ENCODE measurements at places on chromosomes 3 and 15. TPM values are rescaled to one million over a fixed set of nuclear protein-coding genes. Genes with fewer than 3 reads are reported as not detected.
A peak's percentile ranks its signal among the peaks of the same experiment; 100 is the strongest.

Gene NECTIN3
- 33.3 TPM for total RNA-seq

- DNase-seq: peak; percentile 17
Observed at GRCh38 chr3:156620260-156620659, 54.1 kb upstream of the TIPARP start.

DNA sequence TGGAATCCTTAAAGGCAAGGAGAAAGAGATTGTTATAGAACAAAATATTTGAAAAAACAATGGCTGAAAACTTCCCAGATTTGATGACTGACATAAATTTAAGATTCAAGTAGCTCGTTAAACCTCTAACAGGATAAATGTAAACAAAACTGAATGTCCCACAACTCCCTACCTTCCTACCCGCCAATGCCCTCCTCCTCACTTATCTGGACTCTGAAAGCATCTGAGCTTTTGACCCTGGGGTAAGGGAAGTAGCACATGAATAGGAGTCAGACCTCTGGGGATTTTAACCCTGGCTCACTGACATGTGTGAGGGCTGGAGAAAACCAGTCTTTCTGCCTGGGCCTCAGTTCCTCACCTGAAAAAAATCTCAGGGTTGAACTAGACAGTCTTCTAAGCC, 26.9 kb downstream of the CYP19A1 start:
- DNase-seq: no peak

GRCh38 chr15:48550822-48551525, 94.5 kb downstream of the FBN1 start:
- DNase-seq: no peak

Gene NRG4
- not detected for total RNA-seq

Gene CLDN16
- total RNA-seq: not detected

Gene FEZF2
- not detected for total RNA-seq

GRCh38 chr3:49666592-49666991, 7.6 kb upstream of the APEH start:
- DNase-seq: no peak

Gene CCR2
- total RNA-seq: not detected
